Skin of body (tissue), 3 donors: ENCODE measurements at places on chromosomes 3 and 15. TPM values are rescaled to one million over a fixed set of nuclear protein-coding genes. Genes with fewer than 3 reads are reported as not detected.

DNA sequence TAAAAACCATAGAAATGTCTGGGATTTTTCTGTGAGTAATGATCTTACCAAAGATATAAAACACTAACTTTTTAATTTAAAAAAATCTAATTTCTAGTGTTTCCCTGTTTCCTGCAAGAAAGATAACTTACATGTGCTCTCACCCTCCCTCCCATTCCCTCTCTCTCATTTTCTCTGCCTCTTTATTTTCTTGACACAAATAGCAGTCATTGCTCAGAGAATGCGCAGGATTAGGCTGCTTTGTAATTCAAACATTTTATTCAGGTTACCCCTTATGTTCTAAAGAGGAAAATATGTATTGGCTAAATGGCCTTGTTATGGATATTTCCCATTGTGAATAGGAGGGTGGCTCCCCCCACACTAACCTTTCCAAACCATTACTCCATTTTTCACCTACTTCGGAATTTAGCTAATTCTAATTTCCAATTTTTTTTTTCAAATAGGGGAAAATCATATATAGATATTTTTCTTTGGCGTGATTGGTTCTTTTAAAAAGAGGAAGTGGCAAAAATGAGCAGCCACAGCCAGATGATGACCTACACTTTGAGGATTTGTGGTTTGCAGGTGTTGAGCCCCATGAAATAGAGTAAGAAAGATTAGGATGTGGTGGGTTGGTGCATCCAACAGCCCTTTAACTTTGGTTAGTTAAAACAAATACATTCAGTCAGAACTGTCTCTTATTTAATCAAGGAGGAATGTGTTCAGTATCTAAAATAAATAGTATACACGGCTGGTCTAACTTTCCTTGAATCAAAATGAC, 554.4 kb downstream of the IGSF11 start:
- no peak for DNase-seq

GRCh38 chr15:60371175-60372051, 26.4 kb downstream of the ANXA2 start:
- peak; percentile 96 for DNase-seq

DNA sequence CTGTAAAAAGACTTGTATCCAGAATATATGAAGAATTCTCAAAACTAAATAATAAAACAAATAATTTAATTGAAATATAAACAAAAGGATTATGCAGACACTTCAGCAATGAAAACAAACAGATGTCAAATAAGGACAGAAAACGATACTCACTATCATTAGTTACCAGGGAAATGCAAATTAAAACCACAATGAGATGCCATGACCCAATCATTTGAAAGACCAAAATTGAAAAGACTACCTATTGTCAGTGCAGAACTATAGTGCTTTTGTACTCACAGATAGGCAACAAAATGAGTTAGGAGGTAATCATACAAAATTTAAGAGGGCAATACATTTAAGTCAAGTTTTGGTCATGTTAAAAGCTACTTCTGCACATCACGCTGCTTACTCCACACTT, 31.6 kb upstream of the OR5K4 start:
- no peak for DNase-seq

- DNase-seq = no peak
Measured at GRCh38 chr3:51379301-51379700, 5.8 kb upstream of the MANF start.

DNA sequence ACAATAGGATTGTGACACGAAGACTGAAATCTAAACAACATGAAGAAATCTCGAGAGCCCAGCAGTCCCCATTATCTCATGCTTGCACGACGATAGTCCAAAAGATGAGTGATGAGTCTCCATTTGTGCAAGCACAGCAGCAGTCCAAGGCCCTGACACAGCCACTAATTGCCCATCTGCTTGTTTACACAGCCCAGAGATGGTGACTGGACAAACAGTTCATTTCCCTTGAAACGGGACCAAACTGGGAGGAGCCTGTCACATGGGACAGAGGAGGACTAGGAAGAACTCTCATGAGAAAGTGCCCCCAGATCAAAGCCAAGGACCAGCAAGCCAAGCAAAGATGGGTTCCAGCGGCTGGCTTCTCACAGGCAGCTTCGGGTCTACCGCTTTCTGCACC, 121.0 kb downstream of the GREM1 start:
- no peak for DNase-seq

- DNase-seq = no peak
Measured at GRCh38 chr15:50137330-50137761, 18.3 kb upstream of the ATP8B4 start.

DNA sequence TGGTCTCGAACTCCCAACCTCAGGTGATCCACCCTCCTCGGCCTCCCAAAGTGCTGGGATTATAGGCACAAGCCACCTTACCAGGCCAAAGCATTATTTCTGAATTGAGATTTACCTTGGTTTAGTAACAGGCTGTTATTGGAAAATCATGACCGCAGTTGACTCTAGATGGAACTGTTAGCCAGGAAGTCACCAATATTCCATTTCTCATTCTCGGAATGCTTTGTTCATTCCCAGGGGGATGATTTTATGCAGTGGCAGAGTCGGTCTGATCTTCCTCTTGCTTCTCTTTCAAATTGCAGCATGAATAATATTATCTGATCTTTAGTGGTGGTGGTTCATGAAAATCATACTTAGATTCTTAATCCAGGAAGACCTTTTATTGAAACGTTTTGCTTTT, 195.5 kb upstream of the MBNL1 start:
- no peak for DNase-seq

DNA sequence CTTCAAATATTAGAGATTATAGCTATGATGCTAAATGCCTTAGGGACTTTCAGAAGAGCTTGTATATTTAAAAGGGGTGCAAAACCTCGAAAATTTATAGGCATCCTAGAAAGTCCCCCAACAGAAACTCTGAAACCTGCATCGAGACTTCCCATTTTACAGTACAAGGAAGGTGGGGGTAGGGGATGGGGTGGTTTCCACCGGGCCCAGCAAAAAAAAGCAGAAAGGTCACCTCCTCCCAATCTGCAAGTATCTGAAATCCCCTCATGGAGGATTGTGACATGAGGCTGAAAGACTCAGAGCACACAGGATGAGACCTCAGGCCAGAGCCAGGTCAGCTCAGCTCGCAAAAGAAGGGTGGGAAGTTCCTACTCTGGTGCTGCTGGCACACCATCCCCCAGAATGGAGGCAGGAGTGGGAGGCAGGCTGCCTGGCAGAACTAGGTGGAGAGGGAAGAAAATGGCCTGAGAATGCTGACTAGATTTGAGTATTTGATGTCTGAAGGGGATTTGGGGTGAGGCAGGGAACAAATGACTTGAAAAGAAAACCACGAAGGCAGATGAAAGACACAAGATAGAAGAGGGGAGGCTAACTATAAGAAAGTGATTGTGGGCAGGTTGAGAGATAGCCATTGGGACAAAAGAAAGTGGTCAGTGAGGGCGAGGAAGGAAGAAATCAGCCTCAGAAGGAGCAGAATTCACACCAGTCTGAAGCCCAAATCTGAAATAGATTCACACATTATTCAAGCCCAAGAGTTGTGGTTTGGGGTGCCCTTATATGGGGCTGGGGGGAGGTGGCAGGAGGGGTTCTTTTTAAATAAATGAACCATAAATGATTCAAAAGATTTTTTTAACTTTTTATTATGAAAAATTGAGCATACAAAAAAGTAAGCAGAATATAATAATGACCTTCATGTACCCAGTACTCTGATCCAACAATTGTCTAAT, 22.5 kb upstream of the TSC22D2 start:
- DNase-seq = no peak

DNA sequence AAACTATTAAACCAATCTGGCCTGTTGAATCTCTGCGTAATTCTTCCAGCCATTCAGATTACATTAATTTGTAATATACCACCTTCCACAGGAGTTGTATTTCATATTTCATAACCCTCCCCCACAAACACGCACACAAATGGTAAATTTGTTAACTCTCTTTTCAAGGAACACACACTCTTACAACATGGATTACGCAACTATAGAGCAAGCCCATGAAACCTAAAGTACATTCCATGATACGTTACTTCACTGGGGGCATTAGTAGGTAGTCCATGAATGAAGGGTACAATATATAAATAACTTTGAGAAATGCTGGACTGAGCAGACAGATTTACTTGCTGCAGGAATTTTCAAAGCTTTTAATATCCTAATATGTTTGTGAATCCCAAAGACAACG, 65.0 kb downstream of the TRIM69 start:
- no peak for DNase-seq

DNA sequence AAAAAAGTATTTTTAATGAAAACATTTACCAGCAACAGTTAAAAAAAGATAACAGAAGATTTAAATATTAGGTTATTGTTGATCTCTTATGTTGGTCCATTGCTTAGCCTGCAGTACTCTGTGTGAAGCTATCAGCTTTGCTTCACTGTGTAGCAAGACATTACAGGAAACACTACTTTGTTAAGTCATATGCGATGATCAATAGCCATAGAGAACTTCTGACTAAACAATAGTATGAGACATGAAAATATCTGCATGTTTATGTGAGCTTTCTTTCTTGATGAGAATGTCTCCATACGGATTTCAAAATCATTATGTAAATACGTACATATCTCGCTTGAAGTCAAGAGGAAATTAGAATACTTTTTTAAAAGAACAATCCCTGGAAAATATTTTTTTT, 27.0 kb upstream of the CAPN3 start:
- DNase-seq = no peak

DNA sequence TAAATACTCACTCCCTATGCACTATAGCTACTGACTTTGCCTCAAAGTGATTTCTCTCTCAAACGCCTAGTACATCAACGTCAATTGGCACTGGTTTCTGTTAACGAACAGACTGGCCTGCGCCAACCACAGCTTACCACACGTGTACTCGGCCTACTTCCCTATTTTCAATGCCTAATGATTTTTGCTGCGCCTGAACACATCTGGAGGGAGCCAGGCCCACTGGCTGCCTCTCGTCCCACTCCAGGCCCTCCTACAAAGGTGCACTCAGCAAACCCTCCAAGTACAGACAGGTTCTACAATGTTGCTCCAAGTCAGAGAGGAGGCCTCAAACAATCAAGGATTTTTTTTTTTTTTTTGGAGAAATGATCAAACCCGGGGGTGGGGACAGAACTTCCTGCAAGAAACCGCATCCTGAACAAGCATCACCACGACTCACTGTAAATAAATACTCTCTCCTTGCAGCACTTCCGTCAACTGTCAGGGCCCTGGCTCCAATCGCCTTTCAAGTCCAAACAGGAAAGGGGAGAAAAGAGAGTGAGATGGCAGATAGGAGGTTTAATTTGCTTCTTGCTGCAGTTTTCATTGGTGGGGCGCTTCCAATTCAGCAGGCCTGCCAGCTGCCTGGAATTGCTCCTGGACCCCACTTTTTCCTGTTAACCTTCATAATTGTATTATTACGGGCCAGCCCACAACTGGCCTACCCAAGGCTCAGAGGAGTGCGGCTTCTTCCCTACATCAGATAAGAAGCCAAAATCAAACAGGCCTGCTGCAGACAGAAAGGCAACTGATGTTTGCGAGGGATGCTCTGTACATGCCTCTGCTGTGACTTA, 139.3 kb downstream of the FOXP1 start:
- DNase-seq = peak; percentile 22

- no peak for DNase-seq
Measured at GRCh38 chr3:49910409-49911123, 6.9 kb upstream of the MST1R start.

GRCh38 chr3:4464576-4464975, 2.5 kb downstream of the SUMF1 start:
- DNase-seq = no peak

DNA sequence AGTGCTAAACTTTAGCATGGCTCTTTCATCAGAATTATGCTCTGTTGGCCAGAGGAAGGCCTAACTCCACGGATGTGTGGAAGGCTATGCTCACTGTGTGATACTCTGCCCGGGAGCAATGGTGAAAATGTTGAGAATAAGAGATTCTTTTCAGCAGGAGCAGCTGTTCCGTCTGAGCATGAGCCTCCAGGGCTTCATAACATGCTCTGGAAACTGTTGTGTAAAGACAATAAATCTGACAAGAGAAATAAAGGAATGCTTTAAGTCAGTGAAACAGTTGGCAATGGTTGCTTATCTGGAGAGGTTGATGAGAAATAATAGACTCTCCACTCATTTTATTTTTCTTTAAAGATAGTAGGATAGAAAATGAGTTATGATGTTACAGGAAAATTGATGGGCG, 269.8 kb downstream of the DIPK2A start:
- DNase-seq = peak; percentile 92

DNA sequence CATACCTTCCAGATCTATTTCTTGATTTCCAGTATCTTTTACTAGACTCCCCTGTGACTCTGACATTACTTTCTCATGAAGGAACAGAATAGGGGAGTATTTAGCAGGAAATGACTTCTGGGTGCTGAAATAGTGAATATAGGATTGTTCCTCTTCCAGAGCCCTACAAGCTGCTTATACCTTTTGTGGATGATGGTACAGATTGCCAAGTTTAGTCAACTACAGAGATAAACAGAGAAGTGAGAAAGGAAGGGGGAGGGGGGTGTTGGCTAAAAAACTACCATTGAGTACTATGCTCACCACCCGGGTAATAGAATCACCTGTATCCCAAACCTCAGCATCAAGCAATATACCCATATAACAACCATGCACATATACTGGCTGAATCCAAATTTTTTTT, 298.3 kb upstream of the GPR149 start:
- no peak for DNase-seq

DNA sequence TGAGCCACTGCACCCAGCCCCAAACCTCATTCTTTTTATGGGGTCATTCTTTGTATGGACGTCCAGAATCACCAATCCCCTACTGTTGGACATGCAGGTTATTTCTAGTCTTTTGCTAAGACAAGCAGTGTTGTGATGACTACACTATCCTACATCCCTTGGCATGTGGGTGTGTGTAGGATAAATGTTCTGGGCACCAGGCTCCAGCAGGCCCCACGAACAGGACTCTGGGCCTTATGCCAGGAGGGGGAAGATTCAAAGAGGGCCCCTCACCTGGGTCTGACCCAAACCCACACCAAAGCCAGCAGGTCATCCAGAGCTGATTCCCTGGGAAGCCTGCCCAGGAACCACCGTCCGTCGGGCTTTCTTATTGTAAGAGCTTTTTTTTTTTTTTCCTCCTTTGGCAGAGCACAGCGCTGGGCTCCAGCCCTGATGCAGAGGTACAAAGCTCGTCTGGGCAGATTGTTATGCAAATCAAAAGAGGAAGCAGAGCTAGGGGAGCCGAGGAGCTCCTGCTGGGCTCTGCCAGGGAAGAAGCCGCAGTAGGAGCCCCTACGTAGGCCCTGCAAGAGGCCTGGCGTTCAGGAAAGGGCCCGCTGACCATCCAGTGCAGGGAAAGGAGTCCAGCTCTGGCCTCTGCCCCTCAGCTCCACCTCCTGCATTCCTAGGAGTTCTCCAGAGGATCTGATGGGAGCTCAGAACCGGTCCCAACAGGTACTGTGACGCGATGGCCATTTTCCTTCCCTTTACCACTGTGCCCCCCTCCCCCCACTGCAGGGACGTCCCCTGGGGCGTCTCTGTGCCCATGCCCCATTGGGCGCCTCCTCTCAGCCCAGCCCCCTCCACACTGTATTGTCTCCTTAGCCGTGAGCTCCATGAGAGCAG, 29.0 kb upstream of the FURIN start:
- no peak for DNase-seq

SHF gene
- 12.3 TPM for total RNA-seq

GOLIM4 gene
- 39.2 TPM for total RNA-seq

EXD1 gene
- not detected for total RNA-seq

SAMMSON gene
- total RNA-seq = 0.69 TPM

ST3GAL6 gene
- 11.2 TPM for total RNA-seq

PCOLCE2 gene
- total RNA-seq = 2.4 TPM

BCL2A1 gene
- total RNA-seq = 8.2 TPM

GCSAM gene
- 1.2 TPM for total RNA-seq

CRYGS gene
- 0.99 TPM for total RNA-seq

FSD2 gene
- total RNA-seq = 6.5 TPM
